Upper lobe of left lung (tissue), 6 donors: ENCODE measurements at places on chromosomes 1 and 21. TPM values are rescaled to one million over a fixed set of nuclear protein-coding genes. Genes with fewer than 3 reads are reported as not detected.

GRCh38 chr1:214146523-214146922 is 134.4 kb upstream of the SMYD2 start:
- H3K4me3 ChIP-seq, result no peak overlapping the region
- no peaks in the 10 kb centered on the region for H3K4me1 ChIP-seq
- no peak overlapping the region for H3K27ac ChIP-seq
- no peak for DNase-seq
- no peaks in the 10 kb centered on the region for H3K36me3 ChIP-seq
- no peaks in the 10 kb centered on the region for H3K27me3 ChIP-seq

DNA sequence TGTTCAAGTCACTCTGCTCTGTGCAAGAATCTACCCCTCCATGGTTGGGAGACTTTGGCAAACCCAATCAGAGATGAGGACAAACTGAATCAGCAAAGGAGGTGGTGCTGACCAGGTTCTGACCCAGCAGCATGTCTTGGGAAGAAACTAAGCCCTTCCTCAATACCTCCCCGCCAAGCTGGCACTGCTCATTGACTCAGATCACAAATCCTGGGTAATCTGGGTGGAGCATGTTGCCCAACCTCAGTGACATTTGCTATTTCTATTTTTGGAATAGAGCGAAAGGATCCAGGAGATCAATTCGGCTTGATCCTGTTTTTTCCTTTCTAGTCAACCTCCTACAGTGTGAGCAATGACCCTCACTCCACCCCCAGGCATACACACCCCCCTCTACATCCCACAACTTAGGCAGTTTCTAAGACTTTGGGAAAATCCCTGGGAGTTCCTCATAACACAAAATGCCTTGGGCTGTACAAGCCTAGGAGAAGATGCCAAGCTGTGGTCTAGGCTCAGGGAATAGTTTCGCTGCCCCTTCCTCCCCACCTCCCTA is 166.8 kb upstream of the KCNJ6 start:
- no peak overlapping the region for H3K4me3 ChIP-seq
- no peak for DNase-seq
- no peaks in the 10 kb centered on the region for H3K36me3 ChIP-seq
- H3K4me1 ChIP-seq, result no peaks in the 10 kb centered on the region
- H3K27me3 ChIP-seq, result no peaks in the 10 kb centered on the region

GRCh38 chr1:92921031-92922023 is 39.9 kb downstream of the DIPK1A start:
- no peaks in the 10 kb centered on the region for H3K36me3 ChIP-seq
- H3K4me1 ChIP-seq, result no peaks in the 10 kb centered on the region
- H3K4me3 ChIP-seq, result no peak overlapping the region
- H3K27ac ChIP-seq, result no peak overlapping the region
- no peaks in the 10 kb centered on the region for H3K27me3 ChIP-seq
- no peak for DNase-seq

GRCh38 chr1:210935905-210936304 is 198.0 kb downstream of the KCNH1 start:
- no peak overlapping the region for H3K27ac ChIP-seq
- H3K27me3 ChIP-seq, result no peaks in the 10 kb centered on the region
- no peak for DNase-seq
- H3K36me3 ChIP-seq, result no peaks in the 10 kb centered on the region
- H3K4me1 ChIP-seq, result no peaks in the 10 kb centered on the region
- no peak overlapping the region for H3K4me3 ChIP-seq

Gene PRAMEF9
- total RNA-seq, result not detected

Gene NPHS2
- not detected for total RNA-seq
